ENCODE measurements at places on chromosomes 5 and 9. TPM values are rescaled to one million over a fixed set of nuclear protein-coding genes. Genes with fewer than 3 reads are reported as not detected.

Gene FOXD4
- 0.31 TPM for total RNA-seq

Gene NDUFB6
- 42.2 TPM for total RNA-seq

Gene ERP44
- total RNA-seq = 16.5 TPM

Gene RPS14
- 3,462 TPM for total RNA-seq

DNA sequence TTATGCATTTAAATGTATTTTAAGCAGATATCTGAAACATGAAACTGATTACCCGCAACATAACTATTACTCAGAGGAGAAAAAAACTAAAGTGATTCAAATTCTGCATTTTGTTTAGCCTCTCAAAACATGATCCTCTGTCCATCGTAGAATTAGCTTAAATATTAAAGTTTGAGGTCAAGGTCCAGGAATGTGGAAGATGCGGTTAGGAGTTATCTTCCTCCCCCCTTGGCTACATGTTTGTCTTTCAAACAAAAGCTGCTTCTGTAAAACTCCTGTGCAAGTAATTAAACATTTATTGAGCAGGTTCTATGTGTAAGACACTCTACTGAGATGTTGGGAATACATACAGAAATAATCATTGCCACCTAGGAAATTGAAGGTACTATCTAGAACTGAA lies 175.0 kb upstream of the ISL1 start:
- H3K36me3 ChIP-seq = no peaks in the 10 kb centered on the region
- no peak overlapping the region for H3K4me3 ChIP-seq
- no peaks in the 10 kb centered on the region for H3K4me1 ChIP-seq
- H3K27ac ChIP-seq = no peak overlapping the region
- no peak for DNase-seq
- no peaks in the 10 kb centered on the region for H3K27me3 ChIP-seq

GRCh38 chr5:172410662-172411483 lies 43.5 kb downstream of the SH3PXD2B start:
- H3K4me3 ChIP-seq = no peak overlapping the region
- H3K27me3 ChIP-seq = no peaks in the 10 kb centered on the region
- DNase-seq = no peak
- peak overlapping the region; percentile 76 for H3K27ac ChIP-seq
- peaks cover 43% of the 10 kb centered on the region for H3K4me1 ChIP-seq

- H3K36me3 ChIP-seq = no peaks in the 10 kb centered on the region
- H3K27me3 ChIP-seq = no peaks in the 10 kb centered on the region
- no peak overlapping the region for H3K4me3 ChIP-seq
These were observed 10.7 kb upstream of the PTGR1 start for GRCh38 chr9:111610149-111610548.

DNA sequence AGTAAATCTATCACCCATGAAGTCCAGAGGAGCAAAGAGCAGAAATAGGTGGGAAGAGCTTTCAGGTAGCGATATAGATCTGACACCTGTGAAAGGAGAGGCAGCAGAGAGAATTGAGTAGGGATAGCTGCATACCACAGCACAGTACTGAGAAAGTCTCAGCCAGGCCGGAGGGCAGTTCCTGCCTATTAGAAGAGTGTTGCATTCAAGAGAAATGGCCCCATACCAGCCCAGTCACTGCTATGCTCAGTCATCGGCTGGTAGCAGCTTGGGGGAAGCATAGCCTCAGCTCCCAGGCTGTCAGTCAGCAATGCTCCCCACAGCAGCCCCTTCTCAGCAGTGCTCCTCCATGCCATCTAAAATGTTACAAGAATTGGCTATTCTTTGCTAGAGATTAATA lies 285.1 kb upstream of the CDH6 start:
- no peaks in the 10 kb centered on the region for H3K27me3 ChIP-seq
- DNase-seq = no peak
- H3K36me3 ChIP-seq = no peaks in the 10 kb centered on the region
- no peak overlapping the region for H3K27ac ChIP-seq

- H3K27ac ChIP-seq = no peak overlapping the region
- H3K4me1 ChIP-seq = peaks cover 10% of the 10 kb centered on the region
- H3K36me3 ChIP-seq = no peaks in the 10 kb centered on the region
- DNase-seq = no peak
These were observed 62.2 kb upstream of the IL17B start for GRCh38 chr5:149441194-149441753.

DNA sequence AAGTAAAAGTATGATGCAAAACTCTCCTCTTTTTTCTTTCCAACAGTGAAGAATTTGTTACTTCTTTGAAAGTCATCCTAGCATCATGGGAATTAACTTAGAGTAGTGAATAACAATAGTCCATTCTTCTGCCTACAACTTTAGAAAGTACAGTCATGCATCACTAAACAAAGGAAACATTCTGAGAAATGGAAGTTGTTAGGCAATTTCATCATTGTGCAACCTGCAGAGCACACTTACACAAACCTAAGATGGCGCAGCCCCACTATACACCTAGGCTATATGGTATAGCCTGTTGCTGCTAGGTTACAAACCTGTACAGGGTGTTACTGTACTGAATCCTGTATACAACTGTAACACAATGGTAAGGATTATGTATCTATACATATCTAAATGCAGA lies 1209.3 kb upstream of the C9orf72 start:
- H3K36me3 ChIP-seq = no peaks in the 10 kb centered on the region
- no peak for DNase-seq
- H3K27ac ChIP-seq = no peak overlapping the region
- no peaks in the 10 kb centered on the region for H3K27me3 ChIP-seq

GRCh38 chr5:179288809-179289185 lies 56.5 kb downstream of the ADAMTS2 start:
- DNase-seq = peak; percentile 13
- no peaks in the 10 kb centered on the region for H3K27me3 ChIP-seq
- no peak overlapping the region for H3K27ac ChIP-seq
- peaks cover 13% of the 10 kb centered on the region for H3K4me1 ChIP-seq
- H3K4me3 ChIP-seq = no peak overlapping the region

DNA sequence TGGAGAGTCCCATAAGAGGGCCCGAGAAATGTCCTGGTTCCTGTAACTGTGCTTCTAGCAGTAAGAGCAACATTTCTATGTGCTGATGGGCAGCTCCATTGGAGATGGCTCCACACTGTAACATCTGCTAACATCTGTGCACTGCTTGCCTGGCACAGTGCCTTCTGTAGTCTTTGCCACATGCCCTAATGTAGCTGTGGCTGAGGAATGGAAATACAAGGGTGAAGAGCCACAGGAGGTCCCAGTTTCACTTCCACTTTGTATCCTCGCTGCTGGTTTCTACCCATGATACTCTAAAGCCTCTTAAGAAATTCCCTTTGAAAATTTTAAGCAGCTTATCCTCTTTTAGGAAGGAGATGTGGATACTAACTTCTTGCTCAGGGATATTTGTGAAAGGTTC lies 97.4 kb downstream of the HOMER1 start:
- no peaks in the 10 kb centered on the region for H3K27me3 ChIP-seq
- no peaks in the 10 kb centered on the region for H3K36me3 ChIP-seq
- no peak overlapping the region for H3K4me3 ChIP-seq
- no peak overlapping the region for H3K27ac ChIP-seq

DNA sequence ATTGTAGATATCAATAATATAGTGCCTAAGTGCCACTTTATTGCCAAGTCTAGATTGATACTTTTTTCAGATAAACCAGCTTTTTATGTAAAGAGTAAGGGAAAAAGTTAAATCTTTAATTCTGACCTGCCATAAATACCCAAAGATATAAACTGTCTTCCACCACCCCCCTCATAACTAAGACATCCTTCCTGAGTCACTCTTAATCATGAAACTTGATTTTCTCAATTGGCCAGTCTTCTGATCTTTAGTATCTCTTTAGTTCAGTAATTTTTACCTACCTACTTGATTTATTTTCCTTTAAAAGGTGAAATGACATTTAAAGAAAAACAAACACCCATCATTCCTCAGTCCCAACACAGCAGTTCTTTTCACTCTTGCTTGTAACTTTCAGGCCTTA lies 21.8 kb downstream of the C5orf22 start:
- no peaks in the 10 kb centered on the region for H3K4me1 ChIP-seq
- no peaks in the 10 kb centered on the region for H3K36me3 ChIP-seq
- no peak for DNase-seq
- H3K27me3 ChIP-seq = no peaks in the 10 kb centered on the region
- no peak overlapping the region for H3K27ac ChIP-seq

- no peaks in the 10 kb centered on the region for H3K36me3 ChIP-seq
- no peak for DNase-seq
- no peak overlapping the region for H3K4me3 ChIP-seq
These were observed 68.5 kb upstream of the SLC25A51 start for GRCh38 chr9:37972351-37972848.

- no peak overlapping the region for H3K27ac ChIP-seq
- H3K27me3 ChIP-seq = no peaks in the 10 kb centered on the region
- H3K4me3 ChIP-seq = no peak overlapping the region
- H3K36me3 ChIP-seq = no peaks in the 10 kb centered on the region
- H3K4me1 ChIP-seq = peaks cover 43% of the 10 kb centered on the region
These were observed 72.6 kb downstream of the DAPK1 start for GRCh38 chr9:87570000-87570908.

DNA sequence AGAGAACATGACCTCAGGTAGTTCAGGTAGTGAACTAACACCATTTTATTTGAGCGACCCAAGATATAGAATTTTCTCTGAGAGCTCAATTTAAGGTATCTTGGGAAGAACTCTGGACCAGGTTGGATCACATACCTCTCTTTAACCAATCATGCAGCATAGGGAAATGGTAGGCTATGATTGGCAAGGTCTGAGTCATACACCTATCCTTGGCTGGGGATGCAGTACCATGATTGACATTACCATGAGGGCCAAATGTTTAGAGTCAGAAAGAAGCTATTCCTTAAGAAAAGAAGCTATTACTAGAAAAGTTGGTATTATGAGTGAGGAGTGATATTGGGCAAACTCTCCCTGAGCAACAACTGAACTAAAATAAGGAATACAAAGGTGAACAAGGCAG lies 258.7 kb downstream of the KCTD16 start:
- H3K4me1 ChIP-seq = no peaks in the 10 kb centered on the region
- H3K27ac ChIP-seq = no peak overlapping the region
- no peak for DNase-seq
- no peaks in the 10 kb centered on the region for H3K27me3 ChIP-seq

DNA sequence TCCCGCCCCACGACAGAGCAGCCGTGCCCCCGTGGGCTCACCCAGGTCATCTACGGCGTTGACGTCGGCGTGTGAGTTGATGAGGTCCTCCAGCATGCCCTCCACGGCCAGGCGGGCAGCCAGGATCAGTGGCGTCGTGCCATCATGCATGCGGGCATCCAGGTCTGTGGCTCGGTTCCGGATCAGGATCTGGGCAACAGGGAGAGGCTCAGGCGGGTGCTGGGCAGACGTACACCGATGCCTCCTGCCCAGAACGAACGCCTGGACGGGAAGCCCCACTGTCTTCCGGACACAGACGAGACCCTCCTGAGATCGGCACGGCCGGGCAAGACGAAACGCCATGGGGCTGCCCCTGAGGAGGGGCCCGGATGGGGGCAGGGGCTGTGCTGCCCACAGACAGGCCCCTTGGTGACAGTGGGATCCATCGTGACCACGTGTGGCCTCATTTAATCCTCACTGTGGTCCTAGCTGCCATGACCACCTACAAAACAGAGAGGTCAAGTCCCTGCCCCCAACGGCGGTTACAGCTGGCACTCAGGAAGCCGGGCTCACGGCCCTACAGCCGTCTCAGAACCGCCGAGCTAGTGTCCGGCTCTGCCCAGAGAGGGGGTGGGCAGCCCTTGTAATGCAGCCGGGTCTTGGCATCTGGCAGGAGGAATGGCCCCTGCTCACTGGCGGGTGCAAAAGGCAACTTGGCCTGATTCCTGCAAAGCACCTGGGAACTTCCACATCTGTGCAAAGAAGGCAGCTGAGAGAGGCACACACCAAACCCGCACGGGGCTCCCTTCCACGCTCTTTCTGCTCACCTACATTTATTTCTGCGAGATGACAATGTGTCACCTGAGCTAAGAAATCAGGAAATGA lies 16.5 kb upstream of the SEC16A start:
- no peak overlapping the region for H3K27ac ChIP-seq
- H3K4me3 ChIP-seq = no peak overlapping the region
- H3K36me3 ChIP-seq = no peaks in the 10 kb centered on the region
- no peaks in the 10 kb centered on the region for H3K4me1 ChIP-seq
- H3K27me3 ChIP-seq = no peaks in the 10 kb centered on the region

DNA sequence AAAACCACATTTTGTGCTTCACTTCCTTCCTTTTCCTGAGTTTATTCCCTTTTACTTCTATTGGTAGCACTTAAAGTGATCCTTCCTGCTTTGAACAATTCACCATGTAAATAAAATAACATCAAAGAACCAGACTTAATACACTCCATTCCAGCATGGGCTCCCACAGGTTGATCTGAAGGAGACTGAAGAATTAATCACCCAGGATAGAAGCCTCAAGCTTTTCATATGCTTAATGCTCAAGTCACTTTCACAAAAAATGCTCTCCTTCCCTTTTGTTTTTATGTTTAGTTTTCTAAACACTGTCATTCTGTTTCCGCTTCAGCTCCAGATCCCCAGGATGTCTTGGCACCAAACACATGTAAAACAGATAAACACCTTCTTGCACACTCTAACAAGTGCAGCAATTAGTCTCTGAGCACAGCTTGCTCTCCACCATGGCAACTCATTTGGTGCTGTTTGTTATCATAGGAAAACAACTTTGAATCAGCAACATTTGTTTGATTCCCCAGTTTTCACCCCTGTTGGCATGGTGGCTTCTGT lies 37.0 kb downstream of the DMRTA1 start:
- no peak overlapping the region for H3K4me3 ChIP-seq
- no peak overlapping the region for H3K27ac ChIP-seq
- H3K36me3 ChIP-seq = no peaks in the 10 kb centered on the region

All from ovary (tissue), 10 donors.